ENCODE measurements at places on chromosomes 11 and 22.

- no peak for DNase-seq
Measured at GRCh38 chr11:45525393-45525792, 140.0 kb downstream of the CHST1 start.

DNA sequence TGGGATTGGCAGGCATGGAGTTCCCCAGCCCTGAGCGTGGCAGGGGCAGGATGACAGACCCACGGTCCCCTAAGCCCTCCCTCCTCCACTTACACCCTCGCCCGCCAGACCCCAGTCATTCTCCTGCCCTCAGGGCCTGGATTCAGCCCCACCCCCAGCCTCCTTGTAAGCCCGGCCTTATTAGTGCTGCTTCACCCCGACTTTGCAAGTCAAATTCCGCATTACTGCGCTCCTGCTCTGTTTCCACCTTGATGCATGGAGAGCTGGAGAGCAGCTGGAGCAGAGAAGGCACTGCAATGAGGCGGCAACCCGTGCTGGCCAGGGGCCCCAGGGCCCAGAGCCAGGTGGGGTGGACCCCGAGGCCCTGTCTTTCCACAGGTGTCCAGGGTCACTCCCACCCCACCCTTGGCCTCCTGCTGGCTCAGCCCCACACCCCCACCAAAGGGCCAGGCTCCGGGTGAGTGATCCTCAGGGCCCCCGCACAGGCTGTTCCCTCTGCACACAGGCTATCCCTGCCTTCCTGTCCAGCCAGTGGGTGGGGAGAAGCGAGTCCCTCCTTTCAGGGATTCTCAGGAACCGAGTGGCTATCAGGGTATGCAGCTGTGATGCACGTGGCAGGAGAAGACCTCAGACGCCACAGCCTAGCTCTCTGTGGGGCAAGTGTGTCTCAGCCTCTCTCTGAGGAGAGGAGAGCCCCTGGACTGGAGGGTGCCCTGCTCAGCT is 36.4 kb downstream of the RTN4R start:
- no peak for DNase-seq

- no peak for DNase-seq
Measured at GRCh38 chr11:20087118-20087521, 73.2 kb downstream of the DBX1 start.

- no peak for DNase-seq
Measured at GRCh38 chr11:59191095-59191494, 19.2 kb downstream of the DTX4 start.

DNA sequence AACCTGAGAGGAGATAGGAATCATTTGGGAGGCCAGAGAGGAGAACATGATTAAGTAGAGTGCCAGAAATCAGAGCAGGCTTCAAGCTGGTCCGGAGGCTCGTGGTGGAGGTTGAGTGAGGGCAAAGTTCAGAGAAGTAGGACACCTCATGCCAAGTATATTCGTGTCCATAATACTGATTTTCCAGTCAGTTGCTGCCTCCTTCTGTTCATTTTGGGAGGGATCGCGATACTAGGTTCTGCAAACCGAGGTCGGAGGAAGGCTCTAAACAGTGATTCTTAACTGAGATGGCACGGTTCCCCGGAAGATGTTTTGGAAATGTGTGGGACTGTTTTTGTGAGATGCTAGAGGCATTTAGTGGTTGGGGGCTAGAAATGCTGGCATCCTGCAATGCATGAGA is 13.6 kb upstream of the CD3E start:
- DNase-seq = peak; percentile 13

GRCh38 chr22:45478108-45478771 is 24.4 kb upstream of the FBLN1 start:
- DNase-seq = no peak

GRCh38 chr11:129285402-129285786 is 90.3 kb upstream of the BARX2 start:
- no peak for DNase-seq

DNA sequence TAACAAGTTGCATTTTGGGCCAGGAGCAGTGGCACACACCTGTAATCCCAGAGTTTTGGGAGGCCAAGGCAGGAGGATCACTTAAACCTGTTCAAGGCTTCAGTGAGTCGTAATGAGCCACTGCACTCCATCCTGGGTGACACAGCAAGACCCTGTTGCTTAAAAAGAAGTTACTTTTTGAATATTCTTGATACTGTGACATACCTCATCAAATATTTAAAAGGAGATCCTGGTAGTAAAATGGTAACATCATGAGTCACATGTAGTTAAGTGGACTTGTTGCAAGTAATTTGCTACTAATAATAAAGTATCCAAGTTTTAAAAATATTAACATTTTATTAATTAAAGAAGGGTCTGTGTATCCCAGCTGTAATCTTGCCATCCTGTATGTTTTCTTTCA is 18.3 kb downstream of the HMGXB4 start:
- no peak for DNase-seq

- no peak for DNase-seq
Measured at GRCh38 chr11:116422956-116423600, 349.7 kb downstream of the BUD13 start.

GRCh38 chr11:69371731-69372588 is 78.0 kb downstream of the MYEOV start:
- no peak for DNase-seq

DNA sequence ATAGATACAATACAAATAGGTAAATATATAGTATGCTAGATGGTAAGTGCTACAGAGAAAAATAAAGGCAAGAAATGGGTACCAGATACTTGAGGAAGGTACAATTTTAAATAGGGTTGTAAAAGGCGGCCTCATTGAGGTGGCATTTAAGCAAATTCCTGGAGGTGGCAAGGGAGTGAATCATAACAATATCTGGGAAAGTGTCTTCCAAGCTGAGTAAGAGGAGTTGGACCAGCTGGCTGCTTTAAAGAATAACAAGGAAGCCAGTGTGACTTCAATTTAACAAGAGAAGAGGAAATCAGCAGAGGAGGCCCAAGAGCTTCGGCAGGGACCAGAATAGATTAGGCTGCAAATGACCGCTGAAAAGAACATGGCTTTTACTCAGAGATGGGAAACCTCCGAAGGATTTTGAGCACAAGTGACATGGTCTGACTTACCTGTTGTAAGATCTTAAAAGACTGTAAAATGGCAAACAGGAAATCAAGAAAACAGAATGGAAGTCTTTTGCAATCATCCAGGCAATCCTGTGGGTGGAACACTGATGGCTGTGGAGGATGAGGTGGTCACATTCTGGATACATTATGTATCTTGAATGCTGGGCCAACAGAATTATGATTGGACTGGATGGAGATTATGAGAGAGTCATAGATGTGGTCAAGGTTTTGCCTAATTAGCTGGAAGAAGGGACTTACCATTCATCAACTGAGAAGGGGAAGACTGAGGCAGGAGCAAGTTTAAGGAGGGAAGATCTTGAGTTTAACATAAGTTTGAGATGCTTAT is 77.2 kb downstream of the RDX start:
- no peak for DNase-seq

- DNase-seq = no peak
Measured at GRCh38 chr11:58927393-58928106, 11.7 kb upstream of the GLYATL1 start.

DNA sequence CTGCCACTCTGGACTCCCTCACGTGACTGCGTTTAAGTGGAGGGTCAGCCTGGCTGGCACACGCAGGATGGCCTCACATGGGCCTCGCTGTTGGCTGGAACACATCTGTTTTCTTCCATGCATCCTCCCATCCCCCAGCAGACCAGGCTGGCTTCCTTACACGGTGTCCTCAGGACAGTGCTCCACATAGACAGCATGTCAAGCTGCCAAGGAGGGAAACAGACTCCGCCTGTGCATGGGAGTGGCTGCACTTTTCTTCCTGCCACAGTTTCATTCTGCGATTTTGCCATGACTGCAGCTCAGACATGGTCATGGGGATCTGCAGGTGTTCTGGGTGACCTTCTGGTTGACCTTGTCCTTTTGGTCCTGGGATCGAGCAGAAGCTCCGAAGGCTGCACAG is 344.2 kb downstream of the SHANK2 start:
- no peak for DNase-seq

DNA sequence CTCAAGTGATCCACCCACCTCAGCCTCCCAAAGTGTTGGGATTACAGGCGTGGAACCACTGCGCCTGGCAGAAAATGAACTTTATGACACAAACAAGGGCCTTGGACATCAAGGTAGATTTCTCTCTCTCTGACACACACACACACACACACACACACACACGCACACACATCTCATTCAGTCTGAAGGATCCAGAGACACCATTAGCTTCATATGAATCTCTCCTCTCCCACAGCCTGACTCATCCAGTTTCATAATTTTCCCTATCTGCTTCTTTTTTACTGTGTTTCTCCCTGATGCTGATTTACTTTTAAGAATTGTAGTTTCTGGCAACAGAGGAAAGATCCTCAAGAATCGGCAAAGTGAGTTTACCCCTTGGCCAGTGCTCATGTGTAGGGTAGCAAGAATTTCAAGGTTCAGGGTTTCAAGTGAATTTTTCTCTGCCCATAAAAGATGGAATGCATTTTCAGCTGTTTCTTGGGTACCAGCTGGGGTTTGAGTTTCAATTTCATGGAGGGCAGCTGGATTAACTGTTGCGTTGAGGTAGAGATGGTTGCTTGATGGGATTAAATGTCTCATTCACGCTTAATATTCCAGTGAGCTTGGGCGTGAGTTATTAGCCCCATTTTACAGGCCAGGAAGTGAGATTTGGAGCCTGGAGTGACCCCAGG is 3.5 kb downstream of the MYO18B start:
- DNase-seq = no peak
